M059J (cell line): ENCODE measurements at places on chromosomes 7 and 10.

GRCh38 chr10:47421057-47421952, 37.2 kb upstream of the ZNF488 start:
- peak; percentile 96 for DNase-seq

- DNase-seq: peak; percentile 23
Observed at GRCh38 chr10:63573068-63573697, 52.0 kb downstream of the REEP3 start.

GRCh38 chr10:125103466-125103865, 56.9 kb downstream of the CTBP2 start:
- no peak for DNase-seq

DNA sequence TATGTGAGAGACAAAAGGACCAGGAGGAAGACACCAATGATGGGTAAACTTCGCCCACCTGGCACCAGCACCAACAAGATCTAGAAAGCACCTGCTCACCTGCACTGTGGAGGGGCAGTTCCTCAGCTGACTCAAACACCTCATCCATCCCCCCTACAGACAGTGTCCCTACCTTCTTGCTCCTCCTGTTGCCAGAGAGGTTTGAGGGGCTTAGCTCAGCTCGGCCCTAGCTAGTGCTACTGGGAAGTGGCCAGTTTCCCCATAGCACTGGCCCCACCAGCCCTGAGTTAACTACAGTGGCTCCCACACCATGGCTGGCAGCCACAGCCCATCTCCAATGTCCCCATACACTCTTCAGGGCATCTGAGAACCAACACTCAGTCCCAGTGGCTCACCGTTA, 70.8 kb downstream of the GRID1 start:
- no peak for DNase-seq

DNA sequence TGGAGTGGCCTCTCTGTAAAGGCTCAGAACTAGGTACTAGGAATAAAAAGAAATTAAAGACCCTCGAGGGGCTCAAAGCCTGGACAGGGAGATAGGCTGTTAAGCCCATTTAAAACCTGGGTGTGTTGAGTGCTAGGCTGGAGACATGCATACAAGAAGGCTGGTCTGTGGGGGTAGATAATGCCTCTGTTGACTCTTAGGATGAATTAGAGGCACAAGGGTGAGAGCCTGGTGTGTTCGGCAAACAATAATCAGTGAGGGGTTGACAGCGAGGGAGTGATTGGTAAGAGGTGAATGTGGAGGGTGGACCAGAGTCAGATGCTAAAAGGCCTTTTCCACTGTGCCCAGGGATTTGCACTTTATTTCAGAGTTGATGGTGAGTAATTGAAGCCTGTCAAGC, 12.7 kb downstream of the GSTO2 start:
- DNase-seq: no peak

DNA sequence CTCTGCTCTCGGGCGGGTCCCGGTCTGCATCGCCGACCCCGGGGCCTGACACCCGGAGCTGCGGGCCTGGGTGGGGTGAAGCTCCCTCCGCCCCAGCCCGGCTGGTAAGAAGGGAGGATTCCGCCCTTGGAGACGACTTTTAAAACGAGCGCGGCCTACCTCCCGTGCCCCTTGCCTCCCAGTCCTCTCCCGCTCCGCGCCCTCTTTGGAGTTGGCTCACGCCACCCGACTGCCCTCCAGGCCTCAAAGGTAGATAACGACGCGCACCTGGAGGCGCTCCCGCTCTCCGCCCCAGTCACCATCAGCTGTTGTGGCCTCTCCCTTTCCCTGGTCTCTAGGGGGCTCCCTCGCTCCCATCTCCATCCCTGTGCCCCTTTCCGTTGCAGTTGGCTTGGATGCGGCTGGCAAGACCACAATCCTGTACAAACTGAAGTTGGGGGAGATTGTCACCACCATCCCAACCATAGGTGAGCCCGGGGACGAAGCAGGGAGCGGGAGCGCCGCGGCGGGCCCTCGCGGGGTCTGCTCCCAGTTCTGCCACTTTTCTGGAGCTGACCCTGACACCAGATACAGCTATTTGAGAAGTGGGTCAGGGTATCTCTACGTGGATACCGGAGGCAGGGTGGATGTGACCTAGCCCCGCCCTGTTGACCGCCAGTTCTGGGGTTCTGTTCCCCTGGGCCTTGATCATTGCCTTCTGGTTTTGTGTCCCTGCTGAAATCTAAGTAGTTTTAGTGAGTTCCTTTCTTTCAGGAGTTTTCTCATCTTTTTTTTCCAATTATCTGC, 679 bp downstream of the ARF5 start:
- peak; percentile 62 for DNase-seq

GRCh38 chr10:49512121-49512809, 26.7 kb downstream of the ERCC6 start:
- peak; percentile 8 for DNase-seq

DNA sequence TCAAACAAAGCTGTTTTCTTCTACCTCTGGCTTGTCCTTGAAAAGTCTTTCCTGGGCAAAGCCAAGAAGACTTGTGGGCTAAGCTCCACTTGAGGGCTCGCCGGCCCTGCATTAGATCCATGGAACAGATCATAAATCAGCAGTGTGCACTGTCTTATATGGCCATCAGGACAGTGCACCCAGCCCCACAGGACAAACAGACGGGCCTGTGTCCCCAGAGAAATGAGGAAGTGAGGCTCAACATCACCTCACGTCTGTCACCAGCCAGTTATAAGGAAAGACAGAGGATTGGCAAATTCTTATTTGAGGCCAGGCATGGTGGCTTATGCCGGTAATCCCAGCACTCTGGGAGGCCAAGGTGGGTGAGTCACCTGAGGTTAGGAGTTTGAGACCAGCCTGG, 12.3 kb upstream of the IFT22 start:
- DNase-seq: peak; percentile 16

GRCh38 chr10:77220150-77220549, 417.5 kb downstream of the KCNMA1 start:
- DNase-seq: peak; percentile 46

DNA sequence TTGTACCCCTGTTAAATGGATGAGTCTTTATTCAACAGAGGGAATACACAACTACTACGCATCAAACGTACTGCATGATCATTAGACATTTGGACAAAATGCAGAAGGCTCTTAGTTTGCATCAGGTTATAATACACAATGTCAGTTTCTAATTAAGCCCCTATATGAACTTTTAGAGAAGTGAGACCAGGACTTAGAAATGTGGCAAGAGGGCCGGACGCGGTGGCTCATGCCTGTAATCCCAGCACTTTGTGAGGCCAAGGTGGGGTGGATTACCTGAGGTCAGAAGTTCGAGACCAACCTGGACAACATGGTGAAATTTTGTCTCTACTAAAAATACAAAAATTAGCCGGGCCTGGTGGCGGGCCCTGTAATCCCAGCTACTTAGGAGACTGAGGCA, 76.3 kb upstream of the MGMT start:
- no peak for DNase-seq

GRCh38 chr7:124679146-124679545, 86.4 kb downstream of the GPR37 start:
- DNase-seq: no peak

DNA sequence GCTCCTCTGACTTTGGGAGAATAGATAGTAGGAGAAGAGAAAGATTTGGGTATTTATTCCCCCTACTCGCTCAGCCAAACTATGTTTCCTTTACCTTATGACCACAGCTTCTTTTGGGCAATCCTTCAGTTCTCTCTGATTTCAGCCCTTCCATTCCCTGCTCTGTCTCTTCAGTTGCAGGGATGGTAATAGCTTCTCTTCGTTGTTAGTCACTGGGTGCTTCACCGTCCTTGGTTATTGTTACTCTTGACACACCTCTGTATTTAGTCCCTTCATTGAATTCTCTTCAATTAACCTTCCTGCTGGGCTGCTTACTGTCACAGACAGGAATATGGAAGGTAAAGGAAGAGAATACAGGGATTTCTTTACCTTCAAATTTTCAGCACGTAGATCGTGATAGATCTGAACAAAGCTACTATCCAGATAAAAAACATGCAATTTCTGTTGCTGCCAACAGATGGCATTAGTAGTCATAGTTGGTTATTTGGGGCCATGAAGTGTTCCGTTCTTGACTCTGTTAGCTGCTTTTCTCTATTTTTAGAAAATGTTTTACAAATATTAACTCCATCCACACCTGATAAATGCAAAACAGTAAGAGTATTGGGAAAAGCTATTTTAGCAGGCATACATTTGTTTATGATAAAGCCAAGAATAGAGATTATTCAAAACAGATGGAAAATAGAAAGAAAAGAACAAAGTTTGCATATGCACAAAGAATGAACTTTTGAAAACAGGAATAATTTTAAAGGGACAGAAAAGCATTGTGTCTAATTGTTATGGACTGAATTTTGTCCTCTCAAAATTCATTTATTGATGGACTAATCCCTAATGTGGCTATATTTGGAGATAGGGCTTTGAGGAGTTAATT, 14.0 kb upstream of the PTTG1IP2 start:
- DNase-seq: peak; percentile 56

DNA sequence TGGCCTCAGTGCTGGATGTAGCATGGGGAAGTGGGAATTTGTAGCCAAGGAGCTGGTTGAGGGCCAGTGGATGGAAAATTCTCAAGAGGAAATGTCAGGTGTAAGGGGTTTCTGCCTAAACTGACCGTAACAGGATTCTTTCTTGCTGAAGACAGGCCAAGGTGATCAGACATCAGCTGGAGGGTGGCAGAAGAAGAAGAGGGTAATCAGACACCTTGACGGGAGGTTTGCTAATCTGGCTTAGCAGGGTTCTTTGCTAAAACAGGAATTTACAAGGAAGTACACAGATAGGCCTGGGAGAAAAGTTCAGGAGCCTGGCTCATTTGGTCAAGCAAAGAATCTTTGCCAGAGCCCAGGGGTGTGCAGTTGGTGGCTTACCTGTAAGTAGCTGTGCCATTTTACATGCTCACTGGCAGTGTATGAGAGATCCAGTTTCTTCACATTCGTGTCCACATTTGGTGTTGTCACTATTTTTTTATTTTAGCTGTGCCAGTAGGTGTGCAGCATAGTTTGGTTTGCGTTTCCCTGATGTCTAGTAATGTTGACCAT, 73.7 kb downstream of the BMPR1A start:
- no peak for DNase-seq

GRCh38 chr7:100093925-100094486, 5.2 kb downstream of the COPS6 start:
- no peak for DNase-seq

- DNase-seq: no peak
Observed at GRCh38 chr10:89335226-89335625, 7.4 kb downstream of the IFIT3 start.

DNA sequence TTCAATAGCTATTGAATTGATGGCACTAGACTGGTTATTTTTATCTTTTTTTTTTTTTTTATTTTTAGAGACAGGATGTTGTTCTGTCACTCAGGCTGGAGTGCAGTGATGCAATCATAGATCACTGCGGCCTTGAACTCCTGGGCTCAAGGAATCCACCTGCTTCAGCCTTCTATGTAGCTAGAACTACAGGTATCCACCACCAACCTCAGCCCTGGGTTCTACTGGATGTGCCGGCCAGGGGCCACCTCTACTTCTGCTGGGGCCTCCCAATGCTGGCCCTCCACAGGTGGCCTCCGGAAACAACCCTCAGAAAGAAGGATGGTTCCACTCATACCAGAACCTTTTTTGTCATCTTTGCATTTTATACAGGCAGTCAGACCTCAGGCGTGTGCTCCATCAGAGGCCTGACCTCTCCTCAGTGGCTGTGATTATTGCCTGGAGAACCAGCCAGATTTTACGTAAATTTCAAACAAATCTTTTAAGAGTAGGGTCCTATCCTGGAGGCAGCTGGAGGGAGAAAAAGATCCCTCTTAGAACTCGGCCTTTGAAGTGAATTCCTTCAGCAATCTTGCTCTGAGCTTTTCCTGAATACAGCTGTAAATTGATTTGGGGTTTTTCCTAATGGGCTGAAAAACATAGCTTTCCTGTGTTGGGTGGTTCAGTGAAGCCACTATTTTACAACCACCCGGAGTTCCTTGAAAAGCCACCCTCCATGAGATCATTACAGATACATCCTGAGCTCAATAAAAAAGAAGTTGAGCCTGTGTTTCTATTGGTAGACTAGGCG, 110.0 kb downstream of the SPAG6 start:
- DNase-seq: no peak

GRCh38 chr7:81331061-81332018, 412.5 kb upstream of the SEMA3C start:
- DNase-seq: peak; percentile 15

GRCh38 chr7:137474540-137475026, 131.1 kb upstream of the PTN start:
- DNase-seq: no peak

GRCh38 chr10:59700709-59701108, 8.9 kb downstream of the SLC16A9 start:
- DNase-seq: no peak
